ENCODE measurements at places on chromosomes 2 and 18.

- DNase-seq = peak; percentile 62
Measured at GRCh38 chr2:46490521-46491141, 11.3 kb downstream of the TMEM247 start.

DNA sequence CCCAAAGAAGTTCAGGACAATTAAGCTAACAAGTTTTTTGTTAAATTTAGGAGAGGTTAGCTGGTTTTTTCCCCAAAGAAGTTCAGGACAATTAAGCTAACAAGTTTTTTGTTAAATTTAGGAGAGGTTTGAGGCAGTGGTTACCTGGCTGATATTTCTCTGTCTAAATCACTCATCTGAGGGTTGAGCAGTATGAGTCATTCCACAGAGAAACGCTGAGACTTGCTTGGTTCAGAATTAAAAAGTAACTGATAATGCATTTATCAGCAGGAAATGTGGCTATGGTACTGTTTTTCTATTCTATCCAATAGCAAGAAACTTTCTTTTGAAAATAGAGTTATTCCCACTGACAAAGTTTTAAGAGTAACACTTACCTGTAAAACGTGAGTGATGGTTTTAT lies 22.8 kb upstream of the KIDINS220 start:
- no peak for DNase-seq

- DNase-seq = no peak
Measured at GRCh38 chr18:13221869-13222855, 3.6 kb downstream of the LDLRAD4 start.

- DNase-seq = no peak
Measured at GRCh38 chr18:62569081-62569655, 46.3 kb downstream of the ZCCHC2 start.

DNA sequence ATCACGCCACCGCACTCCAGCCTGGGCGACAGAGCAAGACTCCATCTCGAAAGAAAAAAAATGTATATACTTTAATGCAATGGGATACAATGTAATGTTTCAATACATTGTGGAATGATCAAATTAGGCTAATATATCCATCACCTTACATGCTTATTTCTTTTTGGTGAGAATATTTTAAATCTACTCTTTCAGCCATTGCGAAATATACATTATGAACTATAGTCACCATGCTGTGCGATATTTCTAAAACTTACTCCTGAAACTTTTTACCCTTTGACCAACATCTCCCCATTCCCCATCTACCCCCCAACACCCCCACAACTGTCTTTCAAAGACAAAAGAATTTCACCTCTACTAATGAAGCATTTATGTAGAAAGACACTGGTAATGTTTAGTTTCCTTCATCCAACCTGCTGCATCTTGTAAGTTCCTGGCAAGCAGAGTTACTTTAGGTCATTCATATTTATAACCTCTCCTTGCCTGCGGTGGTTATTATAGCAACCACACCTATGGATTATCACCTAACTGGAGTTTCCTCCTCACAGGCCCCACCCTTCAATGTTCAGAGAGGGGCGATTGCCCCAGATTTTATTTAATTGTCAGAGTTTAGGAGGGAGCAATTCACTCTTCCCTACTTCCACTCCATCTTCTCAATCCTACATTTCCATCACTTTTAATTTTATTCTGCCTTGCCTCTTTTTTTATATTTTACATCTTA lies 1.2 kb upstream of the ME2 start:
- no peak for DNase-seq

- no peak for DNase-seq
Measured at GRCh38 chr2:149611100-149611820, 23.7 kb upstream of the MMADHC start.

DNA sequence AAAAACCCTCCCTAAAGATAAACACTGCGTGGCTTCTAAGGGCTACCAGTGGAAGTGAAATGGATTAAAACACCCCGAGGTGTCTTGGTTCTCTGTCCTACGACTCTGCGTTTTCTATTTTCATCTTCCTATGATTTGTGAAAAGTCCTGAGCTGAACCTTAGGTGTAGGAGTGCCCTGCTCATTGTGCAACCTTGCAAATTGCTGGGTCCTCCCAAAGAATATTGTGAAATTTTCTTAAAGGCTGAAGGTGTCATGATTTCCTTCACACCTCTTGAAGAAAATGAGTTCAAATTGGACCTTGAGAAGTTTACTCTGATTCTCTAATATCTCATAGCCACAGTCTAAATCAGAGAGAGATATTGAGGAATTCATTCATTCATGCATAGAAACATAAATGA lies 1.8 kb upstream of the SLC19A3 start:
- DNase-seq = no peak

GRCh38 chr2:150007815-150008430 lies 420.3 kb upstream of the MMADHC start:
- DNase-seq = no peak

GRCh38 chr2:7013471-7014160 lies 96.4 kb downstream of the RNF144A start:
- no peak for DNase-seq

GRCh38 chr2:234488913-234489451 lies 7.9 kb downstream of the ARL4C start:
- DNase-seq = no peak

DNA sequence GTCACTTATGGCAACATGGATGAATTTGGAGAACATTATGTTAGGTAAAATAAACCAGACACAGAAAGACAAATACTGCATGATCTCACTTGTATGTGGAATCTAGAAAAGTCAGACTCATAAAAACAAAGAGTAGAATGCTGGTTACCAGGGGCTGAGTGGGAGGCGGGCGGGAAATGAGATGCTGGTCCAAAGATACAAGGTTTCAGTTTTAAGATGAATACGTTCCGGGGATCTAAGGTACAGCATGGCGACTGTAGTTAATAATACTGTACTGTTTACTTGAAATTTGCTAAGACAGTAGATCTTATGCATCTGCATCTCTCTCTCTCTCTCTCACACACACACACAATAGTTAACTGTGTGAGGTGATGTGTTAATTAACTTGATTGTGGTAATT lies 14.2 kb downstream of the FAM110C start:
- DNase-seq = no peak

GRCh38 chr2:180625006-180625844 lies 355.2 kb upstream of the UBE2E3 start:
- DNase-seq = no peak

DNA sequence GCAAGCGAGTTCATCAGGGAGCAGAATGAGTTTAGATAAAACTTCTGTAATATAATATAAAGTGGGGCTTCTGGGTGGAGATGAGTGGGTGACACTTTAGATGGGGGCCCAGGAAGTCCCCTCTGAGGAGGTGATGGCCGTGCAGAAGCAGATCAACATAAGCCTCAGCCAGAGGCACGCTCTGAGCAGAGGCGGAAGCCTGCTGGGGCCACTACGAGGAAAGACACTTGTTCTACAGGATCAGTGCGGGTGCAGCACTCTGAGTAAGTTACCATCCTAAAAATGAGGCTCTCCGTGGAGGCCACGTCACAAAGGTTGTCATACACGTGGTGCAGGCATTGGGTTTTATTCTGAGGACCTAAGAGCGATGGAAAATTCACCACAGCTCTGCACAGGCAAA lies 22.3 kb downstream of the TMEM18 start:
- no peak for DNase-seq

GRCh38 chr2:239290618-239291474 lies 110.0 kb downstream of the HDAC4 start:
- DNase-seq = no peak

- no peak for DNase-seq
Measured at GRCh38 chr2:196479350-196479749, 160.2 kb upstream of the CCDC150 start.

DNA sequence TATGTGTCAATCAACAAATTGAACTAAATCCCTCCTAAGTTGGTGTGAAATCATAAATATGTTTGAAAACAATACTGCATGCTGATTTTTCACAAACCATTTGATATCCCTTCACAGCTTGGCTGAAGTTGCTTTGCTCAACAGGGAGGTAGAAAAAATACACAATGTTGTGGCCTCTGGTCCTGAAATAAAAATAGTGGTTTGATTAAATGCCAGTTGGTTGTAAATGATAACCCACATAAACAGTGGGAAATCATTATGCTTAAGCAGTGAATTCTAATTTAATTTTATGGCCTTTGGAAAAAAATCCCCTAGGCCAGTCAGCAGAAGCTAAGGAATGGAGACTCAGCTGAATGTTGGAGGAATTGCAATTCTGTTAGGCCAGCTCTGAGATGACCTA lies 359.4 kb upstream of the CWC22 start:
- DNase-seq = no peak

DNA sequence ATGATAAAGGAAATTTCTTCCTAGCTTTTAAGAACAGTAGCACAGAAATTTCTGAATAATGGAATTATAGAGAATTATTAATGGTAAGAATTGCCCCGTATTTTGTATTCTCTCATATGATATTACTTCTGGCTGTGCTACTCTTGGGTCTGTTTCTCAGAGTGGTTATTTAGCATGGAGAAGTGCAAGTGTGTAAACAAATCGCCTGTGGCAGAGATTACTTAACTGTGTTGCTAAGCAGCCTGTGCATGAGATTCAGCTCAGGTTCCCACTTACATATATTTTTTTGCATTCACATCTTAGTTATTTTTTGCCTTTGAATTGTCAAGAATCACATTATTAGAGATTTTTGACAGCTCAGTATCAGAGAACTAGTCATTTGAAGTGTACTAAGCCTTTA lies 80.1 kb upstream of the NFATC1 start:
- no peak for DNase-seq

DNA sequence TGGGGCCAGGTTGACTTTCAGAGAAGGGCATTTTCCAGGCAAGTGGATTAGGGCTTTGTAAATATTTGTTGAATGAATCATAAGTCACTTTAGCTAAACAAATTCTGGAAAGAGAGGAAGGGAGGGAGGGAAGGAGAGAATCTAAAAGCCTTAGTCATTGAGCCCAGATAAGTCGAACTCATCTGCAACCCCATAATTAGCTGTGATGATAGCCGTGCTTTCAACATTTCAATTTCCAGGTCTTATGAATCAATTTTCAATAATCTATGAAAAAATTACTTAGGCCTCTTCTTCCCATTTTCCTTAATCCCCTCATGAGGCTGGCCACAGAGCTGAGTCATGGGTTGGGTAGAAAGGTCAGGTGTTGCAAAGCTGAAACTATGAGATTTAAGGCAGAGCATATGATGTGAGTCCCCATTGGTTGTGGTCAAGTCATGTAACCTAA lies 111.9 kb upstream of the MAPRE2 start:
- DNase-seq = no peak

GRCh38 chr2:237161189-237161588 lies 75.5 kb downstream of the COPS8 start:
- no peak for DNase-seq

DNA sequence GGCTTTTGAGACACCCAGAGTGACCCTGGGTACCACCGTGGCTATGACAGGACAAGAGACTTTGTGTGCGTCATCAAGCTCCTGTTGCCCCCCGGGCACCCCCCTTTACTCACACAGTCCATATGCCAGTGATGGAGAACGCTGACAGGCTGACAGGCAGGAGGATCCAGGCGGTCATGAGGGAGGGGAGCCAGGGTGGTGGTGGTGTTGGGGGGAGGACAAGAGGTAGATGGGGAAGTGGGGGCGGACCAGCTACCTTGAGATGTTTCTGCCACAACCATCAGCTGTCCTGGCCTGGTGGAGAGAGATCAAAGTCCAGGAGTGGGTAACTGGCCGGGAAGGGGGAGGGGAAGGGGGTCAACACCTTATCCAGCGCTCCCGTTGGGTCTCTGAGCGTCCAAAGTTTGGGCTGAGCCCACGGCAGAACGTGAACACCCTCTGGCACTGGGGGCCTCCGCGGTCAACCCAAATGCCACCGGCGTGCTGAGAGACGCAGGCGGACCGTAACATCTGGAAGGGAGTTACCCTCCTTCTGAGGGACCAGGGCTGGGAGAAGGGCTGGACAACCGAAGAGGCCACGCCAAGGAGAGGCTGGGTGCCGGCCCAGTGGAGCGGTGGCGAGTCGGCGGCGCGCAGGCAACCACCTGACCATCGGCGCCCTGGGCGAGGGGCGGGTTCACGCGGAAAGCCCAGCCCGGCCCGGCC lies 575 bp downstream of the TMEM150A start:
- DNase-seq = no peak

- DNase-seq = no peak
Measured at GRCh38 chr2:127044977-127045661, 61.8 kb downstream of the BIN1 start.

- DNase-seq = no peak
Measured at GRCh38 chr2:205967391-205968075, 118.4 kb downstream of the INO80D start.

DNA sequence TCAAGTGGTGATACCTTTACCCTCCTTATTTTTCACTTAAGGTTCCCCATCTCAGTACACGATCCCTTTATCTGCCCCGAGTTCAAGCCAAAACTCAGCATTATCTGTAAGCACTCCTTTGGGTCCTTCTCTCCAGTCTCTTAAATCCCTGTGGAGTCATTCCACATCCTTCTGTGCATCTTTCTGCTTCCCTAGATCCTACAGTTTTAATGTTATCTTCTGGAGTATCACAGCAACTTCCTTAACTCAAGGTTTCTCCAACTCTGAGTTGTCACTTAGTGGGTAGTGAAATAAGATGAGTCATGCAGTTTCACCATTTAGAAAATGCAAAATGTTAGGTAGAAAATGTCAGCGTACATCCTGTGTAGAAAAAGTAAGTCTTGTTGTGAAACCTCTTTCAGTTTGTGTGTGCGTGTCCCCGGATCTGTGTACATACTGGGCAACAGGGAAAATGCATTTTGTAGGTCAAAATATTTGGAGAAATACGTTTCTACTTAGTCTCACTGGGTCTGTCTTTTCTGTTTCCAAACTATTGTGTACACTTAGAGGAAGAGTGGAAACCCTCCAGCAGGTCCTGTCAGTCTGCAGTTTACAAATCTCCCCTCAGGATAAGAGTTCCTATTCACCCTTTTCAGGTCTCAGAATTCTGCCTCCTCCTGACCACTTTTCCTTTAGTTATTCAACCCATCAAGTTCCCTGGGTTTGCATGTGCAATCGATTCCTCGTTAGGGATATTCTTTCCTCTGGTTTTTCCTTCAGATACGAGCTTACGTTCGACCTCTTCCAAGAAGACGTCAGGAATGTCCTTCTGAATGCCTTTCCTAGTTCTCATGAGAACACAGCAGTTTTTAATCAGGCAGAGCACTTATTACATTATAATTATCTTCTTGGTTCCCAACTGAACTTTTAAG lies 154.8 kb downstream of the TGIF1 start:
- DNase-seq = no peak

- DNase-seq = no peak
Measured at GRCh38 chr2:45944074-45944473, 292.6 kb downstream of the PRKCE start.

GRCh38 chr18:58761970-58762780 lies 90.9 kb downstream of the MALT1 start:
- DNase-seq = no peak

GRCh38 chr2:15010346-15010745 lies 377.8 kb downstream of the LRATD1 start:
- no peak for DNase-seq

- no peak for DNase-seq
Measured at GRCh38 chr18:38297910-38298309, 732.3 kb upstream of the CELF4 start.

GRCh38 chr18:44700652-44701051 lies 20.0 kb downstream of the SETBP1 start:
- peak; percentile 44 for DNase-seq
